ENCODE measurements at places on chromosomes 16 and 17.

GRCh38 chr17:76111956-76112355, 8.4 kb upstream of the EXOC7 start:
- DNase-seq: no peak

- DNase-seq: no peak
Observed at GRCh38 chr17:80794281-80795089, 197.2 kb upstream of the CHMP6 start.

GRCh38 chr17:61986898-61987297, 59.1 kb upstream of the INTS2 start:
- DNase-seq: no peak

DNA sequence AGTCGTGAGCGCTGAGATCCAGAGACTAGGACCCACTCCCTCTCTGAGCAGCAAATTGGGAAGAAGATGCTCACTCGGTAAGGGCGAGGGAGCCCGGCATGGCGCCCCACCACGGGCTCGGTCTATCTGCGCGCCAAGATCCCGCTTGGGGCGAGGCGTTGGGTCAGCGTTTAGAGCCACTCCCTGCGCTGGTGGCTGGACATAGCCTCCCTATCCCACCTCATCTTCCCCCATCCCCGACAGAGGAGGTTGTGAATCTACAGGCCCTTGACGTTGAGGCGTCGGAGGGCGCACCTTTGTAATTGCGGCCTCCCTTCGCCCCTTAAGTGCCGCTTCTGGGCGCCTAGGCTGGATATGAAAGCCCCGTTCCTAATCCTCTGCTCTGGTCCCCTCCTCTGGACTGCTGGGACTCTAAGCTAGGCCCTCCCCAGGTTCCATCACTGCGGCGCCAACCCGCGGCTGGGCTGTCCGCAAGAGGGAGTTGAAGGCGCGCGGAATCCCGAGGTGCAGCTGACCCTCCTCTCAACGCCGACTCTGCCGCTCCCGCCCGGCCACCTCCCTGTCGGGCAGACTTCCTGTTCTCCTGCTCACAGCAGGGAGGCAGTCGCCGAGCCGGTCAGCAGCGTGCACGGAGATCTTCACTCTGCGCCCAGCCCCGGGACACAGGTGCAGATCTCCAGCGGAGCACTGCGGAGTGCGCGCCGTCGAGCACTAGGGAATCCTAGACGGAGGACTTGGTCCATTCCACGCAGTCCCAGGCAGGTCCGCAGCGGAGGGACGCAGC, 16.1 kb upstream of the HOXB9 start:
- no peak for DNase-seq

- no peak for DNase-seq
Observed at GRCh38 chr16:65061935-65062518, 59.8 kb downstream of the CDH11 start.

DNA sequence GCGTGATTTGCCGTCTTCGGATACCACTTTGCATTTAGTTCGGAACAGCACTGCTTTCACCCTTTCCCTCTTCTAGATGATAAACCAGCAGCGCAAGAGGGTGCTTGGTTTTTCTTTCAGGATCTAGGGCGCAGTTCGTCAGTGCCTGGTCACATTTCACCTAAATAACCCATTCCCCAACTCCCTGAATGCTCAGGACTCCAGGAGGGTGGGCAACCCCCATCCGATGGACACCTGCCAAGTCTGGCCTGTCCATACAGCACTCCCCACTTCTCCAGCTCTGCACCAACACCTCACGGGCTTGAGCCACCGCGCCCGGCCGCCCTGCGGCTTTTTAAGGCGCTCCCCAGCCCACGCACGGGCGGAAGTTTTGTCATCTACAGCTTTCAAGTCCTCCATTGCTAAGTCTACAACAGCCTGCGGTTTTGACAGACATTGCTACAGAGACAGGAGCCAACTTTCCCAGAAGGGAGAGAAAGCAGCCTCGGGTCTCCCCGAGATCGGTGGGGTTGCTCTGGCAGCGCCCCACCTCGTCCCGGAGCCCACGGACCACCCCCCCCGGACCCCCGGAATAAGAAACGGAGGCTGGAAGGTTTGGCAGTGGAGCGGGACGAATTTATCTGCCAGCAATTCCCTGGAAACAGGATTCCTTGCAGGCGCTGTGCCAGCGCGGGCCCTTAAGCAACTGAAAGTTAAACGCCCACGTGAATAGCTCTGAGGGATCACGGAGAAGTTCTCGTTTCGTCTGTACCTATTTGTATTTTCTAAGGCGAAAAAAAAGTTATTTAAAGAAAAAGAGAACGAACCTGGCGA, 38.6 kb upstream of the SLFN13 start:
- DNase-seq: peak; percentile 26

DNA sequence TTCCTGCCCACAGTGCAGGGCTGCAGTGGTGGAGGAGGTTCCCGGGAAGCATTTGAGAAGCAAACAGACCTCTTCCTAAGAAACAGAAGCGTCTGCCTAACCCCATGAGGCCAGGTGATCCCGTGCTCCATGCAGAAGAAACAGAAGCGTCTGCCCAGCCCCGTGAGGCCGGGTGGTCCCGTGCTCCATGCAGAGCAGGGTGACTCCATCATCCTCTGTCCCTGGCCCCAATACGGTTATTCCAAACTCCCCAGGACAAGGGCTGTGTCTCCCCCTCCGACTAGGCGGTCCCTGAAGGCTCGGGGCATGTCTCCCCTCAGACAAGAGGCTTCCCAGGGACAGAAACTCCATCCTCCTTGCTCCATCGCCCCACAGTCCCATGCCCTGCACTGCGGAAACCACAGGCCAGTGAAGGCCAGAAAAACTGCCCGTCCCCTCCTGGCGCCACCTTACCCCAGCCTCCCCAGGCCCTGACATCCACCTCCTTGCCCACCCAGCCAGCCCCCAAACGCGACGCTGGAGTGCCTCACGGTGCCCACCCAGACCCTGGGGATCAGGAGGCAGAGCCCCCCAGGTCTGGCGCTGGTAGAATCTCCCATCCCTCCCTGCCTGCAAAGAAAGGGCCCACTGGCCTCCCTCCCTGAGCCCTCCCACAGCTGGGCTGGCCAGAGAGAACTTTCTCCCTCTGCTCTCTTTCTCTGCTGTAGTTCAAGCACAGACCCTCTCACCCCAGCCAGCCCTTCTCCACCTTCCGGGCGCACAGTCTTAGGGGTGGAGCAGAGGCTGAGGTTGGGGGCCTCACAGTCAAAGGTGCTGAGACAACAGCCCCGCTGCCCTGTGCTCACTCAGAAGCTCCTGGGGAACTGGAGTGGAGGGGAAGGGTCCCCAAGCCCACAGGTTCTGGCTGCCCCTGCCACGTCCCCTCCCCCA, 30.6 kb upstream of the KRT17 start:
- DNase-seq: no peak

GRCh38 chr17:45338996-45339535, 22.2 kb upstream of the MAP3K14 start:
- DNase-seq: no peak

DNA sequence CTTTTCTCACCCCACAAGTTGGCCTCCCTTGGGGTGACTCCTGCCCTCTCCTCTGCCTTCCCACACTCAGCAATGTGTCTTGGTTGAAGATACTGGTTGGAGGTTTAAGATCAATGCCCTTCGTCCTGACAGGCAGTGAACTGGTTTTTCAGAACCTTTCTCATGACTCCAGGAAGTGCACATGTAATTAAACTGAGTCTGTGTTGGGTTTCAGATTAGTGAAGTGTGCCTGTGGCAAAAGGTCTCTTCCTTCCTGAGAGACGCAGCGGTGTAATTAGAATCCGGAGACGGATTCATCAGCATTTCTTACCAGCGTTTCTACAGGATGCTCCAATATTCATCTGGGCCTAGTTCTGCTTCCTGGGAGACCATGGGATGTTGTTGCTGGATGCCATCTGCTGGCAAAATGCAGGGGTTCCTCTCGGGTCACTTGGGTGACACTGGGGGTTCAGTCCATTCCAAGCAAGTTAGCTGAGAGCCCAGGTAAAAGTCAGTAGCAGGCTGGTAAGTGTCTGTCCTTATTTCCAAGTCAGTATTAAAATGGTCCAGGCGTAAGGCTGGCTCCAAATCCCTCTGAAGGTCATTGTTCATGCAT, 233.3 kb downstream of the XYLT1 start:
- DNase-seq: no peak

- DNase-seq: no peak
Observed at GRCh38 chr17:49501496-49501895, 6.4 kb downstream of the NGFR start.

DNA sequence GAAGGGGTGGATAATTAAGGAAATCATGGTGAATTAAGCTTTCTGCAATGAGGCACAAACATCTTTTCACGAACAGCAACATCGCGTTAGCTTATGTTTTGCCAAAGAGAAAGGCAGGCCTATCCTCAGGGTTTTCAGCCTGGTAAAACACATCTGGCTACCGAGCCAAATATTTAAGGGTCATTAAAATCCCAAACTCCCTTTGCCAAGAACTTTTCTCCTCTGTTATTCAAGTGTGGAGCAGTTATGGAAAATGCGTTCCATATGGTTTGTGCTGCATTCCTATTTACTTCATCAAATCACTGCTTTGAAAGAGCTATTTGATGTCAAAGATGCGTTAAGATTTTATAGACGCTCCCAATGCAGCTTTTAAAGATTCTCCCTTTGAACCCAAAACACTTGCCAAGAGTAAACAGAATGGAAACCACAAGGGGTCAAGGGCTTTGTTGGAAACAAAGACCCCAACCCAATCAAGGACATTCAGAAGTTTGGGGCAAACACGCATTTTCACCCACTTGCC, 308.3 kb upstream of the CDH5 start:
- DNase-seq: no peak

DNA sequence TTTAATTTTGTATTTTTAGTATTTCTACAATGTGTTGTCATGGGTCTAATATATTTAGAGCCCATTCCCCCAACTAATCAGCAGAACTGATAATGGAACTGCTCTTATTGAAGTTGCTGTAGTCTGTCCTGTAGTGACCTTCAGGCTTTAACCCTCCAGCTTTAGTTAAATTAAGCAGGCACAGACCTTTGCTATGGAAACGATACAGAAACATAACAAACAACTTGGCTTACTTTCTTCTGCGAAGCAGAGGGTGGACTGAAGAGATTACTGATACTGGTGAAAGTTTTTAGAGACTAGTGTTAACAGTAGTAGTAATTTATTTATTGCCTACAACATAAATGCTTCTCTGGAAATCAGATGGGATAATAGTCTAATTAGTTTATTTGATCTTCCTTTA, 61.4 kb downstream of the NFATC3 start:
- DNase-seq: no peak

- DNase-seq: no peak
Observed at GRCh38 chr17:44076716-44077594, 6.4 kb downstream of the G6PC3 start.

DNA sequence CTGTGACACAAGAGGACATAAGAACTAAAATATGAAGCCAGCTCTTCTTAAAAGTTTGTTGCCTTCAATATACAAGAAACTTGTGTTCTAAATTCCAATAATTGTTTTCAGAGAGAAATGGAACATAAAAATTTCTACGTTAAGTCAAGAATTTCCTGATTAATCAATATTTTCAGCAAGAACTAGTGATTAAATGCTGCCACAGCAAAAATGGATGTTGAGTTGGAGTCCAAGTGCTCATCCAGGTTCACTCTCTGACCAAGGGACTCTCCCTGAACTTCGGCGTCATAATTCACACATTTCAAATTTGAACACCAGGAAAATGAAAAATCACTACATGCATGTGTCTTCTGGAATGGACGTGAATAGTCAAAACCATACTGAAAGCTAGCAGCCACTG, 1263.6 kb upstream of the GOT2 start:
- DNase-seq: no peak

- no peak for DNase-seq
Observed at GRCh38 chr16:8814095-8814806, 16.6 kb downstream of the PMM2 start.

DNA sequence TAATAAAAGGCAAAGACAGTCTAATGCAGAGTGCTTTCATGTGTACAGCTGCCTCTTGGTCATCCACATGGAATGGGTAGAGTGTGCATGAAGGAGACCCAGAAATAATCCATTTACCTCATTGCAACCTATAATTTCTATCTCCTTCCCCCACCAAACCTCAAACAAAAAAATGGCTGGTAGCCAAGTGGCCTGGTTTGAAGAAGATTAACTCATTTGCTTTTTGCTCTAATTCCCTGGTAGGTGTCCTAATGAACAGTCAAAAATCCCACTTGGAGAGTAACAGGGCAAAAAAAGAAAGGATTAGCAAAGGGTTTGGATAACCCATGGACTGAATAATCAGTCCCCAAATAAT, 13.0 kb upstream of the LYRM9 start:
- no peak for DNase-seq

DNA sequence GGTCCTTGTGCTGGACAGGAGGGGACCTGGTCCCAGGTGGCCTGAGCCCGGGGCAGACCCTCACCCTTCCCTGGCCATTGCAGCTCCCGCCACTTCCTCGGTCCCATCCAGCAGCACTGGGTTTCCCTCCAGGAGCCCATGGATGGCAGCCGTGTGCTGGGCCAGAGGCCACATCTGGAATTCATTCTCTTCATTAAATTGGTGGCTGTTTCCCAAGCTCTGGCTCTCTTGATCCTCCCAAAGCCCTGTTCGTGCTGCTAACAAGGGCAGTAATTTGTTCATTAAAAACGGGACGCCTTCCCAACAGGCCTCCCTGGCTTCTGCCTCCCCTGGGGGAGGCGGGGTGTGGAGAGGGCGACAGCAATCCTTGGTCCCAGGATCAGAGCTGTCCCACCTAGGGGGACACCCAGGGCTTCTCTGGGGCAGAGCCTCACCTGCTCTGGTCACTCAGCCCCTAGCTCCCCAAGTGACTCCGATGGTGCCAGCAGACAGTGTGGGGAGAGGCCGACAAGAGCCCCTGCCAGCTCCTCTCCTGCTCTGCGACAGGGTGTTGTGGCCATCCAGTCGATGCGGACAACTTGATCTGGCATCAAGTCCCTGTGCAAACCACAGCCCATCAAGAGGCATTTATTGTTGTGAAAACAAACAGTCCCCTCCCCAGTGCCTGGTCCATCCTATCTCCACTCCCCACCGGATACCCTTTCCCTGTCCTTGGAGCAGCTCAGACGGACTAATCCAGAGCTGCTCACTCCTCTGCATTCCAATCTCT, 44.0 kb downstream of the SDK2 start:
- no peak for DNase-seq

DNA sequence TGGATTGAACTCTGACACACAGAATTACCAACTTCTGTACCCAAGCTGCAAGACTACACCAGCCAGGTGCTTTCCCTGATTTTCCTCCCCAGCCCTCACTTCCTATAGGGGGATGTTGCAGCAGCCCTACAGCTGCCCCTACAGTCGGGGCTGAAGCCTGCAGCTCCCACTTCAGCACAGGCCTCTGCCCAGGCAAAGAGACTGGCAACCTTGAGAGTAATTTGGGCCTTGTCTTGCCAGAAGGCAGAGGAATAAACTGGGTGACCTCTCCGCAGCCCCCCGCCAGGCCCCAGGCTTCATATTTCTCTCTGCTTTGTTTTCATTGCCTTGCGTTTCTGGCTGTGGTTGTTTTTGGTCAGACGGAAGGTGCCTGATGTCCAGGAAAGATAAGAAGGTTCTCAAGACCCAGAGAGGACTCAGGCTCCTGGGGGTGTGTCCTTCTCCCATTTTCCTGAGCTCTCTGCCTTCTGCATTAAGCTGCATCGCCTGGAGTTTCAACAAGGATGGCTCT, 32.0 kb downstream of the SLC6A4 start:
- DNase-seq: no peak
